Activated T-cell treated with anti-CD3 and anti-CD28 coated beads, Interleukin-2, amount 50 U/mL, for 24 hours (primary cell): ENCODE measurements at places on chromosomes 7 and 10.

GRCh38 chr10:14508725-14509124, 178.0 kb upstream of the FRMD4A start:
- no peak for DNase-seq

DNA sequence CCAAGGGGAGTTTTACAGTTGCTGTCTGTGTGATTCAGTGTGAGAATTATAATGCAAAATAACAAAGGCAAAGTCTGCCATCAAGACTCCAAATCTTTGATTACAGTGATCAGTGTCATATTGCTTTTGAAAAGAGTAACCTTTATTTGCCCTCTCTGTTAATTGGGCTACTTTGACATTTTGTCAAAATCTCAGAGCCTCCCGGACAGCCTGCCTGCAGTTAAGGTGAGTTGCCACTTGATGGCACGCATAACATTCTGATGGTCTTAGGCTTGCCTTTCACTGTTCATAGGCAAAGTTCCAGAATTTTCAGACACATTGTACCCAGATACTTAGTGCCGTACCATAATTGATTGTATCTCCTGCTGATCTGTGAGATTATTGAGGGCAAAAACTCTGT, 253.5 kb downstream of the ABCA13 start:
- DNase-seq = no peak

DNA sequence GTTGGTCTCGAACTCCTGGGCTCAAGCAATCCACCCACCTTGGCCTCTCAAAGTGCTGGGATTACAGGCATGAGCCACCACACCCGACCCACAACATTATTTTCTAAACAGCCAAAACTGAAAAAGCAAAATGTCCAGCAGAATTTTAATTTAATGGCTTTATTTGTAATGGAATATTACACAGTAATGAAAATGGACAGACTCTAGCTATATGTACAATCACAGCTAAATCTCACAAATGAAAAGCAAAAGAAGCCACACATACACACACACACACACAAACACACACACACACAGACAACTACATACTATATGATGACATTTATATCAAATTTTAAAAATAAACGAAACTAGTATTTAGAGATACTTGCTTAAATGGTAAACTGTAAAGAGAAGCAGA, 18.7 kb downstream of the ARHGAP19 start:
- DNase-seq = no peak

DNA sequence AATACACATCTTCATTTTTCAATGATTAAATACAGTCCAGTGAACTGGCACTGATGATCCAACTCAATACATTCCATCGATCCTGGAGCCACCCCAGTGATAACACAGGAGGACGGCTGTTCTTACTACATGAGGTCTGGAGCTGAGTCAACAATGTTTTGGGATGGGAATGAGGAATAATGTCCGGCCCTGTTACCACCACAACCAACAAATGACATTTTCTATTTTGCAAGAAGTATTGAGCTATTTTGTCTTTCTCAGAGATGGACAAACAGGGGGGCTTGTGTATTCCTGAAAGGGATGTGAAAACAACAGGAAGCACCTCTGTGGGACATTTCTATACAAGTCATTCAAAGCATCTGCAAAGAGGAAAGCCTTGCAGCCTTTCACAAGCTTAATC, 249.2 kb downstream of the PARD3 start:
- no peak for DNase-seq

DNA sequence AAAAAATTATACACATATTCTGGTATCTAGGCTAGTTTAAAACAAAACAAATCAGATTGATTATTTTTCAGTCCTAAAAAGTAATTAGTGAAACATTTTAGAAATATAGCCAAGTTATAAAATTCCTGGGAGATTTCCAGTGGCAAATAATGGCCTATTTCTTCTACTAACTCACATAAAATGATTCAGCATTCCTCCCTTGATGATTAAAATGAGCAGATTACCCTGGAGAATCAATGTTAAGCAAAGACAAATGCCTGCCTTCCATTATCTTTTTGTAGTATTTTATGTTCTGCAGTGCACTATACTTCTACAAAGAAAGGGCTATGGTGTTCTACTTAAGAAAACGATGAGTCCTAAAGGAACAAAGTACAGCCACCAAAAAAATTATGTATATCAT, 53.6 kb downstream of the PARD3 start:
- no peak for DNase-seq

DNA sequence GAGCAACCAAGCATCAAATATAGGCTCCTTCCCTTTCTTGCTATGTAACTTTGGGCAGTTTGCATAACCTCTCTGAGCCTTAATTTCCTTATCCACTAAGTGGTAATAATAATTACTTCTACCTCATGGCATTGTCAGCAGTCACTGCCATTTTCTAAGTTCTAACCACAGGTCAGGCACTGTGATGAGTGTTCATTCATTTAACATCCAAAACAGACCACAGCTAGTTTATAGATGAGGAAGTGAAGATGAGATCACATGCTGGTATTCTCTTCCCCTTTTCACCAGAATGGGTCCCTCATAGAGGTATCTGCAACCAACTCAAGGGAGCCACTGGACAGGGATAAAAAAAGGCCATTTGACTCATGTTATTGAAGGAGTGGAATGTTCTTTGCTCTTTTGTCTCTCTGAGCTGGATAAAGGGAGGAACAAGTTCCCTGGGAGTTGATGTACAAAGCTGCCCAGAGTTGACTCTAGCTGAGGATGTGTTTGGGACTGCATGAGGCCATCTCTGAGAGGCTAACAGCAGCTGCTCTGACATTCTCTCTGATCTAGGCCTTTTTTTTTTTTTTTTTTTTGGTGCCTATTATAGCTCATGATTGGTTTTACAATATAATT, 65.0 kb downstream of the DNAJC12 start:
- no peak for DNase-seq

- DNase-seq = no peak
Observed at GRCh38 chr10:18164748-18165361, 24.6 kb downstream of the CACNB2 start.

DNA sequence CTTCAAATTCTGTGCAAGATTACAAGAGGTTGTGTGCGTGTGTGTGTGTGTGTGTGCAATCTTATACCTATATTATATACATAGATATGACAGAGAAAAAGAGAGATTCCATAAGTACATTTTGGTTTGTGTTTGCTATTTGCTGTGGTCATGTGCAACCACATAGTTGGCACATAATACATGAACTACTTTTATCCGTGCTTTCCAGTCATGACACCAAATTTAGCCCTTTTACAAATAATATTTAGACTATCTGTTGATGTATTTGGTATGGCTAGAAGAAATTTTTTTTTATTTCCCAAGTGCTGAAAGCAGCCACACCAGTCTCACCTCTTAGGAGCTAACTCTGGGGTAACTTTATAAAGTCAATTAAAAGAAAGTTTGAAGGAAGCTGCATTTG, 63.5 kb upstream of the EGFR start:
- DNase-seq = no peak

- no peak for DNase-seq
Observed at GRCh38 chr10:48604039-48604990, 558 bp downstream of the ARHGAP22 start.

DNA sequence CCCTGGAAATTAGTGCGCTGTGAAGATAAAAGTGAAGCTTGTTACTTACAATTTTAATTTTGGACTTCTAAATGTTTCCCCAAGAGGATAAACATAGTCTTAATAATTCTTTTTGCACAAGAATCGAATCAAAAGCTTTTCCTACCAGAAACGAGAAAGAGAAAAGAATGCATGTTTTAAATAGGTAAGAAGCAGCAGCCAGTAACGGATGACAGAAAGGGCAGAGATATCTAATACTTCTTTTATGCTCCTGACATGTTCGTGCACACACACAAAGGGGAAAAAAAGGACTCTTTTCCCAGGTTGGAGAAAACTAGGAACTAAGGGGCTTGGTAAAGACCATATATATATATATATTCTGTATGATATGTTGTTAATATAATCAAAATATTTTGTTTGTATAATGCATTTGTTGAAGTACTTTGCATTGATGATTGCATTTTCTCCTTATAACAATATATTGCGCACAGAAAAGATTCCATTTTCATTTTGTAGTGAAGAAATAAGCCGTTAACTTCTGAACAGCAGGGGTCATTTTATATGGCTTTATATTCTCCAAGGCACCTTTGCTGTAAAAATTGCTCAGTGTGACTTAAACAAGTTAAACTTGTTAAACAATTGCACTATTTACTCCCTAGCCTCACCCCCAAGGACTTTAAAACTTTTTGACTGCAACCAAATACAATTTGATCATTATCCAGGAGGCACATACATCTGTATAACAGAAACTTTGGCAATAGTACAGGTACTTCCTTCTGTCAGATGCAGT, 2.2 kb downstream of the PRKAR2B start:
- no peak for DNase-seq

GRCh38 chr10:58359541-58359940, 24.7 kb downstream of the UBE2D1 start:
- DNase-seq = no peak

GRCh38 chr7:32941681-32942414, 15.4 kb upstream of the FKBP9 start:
- no peak for DNase-seq

DNA sequence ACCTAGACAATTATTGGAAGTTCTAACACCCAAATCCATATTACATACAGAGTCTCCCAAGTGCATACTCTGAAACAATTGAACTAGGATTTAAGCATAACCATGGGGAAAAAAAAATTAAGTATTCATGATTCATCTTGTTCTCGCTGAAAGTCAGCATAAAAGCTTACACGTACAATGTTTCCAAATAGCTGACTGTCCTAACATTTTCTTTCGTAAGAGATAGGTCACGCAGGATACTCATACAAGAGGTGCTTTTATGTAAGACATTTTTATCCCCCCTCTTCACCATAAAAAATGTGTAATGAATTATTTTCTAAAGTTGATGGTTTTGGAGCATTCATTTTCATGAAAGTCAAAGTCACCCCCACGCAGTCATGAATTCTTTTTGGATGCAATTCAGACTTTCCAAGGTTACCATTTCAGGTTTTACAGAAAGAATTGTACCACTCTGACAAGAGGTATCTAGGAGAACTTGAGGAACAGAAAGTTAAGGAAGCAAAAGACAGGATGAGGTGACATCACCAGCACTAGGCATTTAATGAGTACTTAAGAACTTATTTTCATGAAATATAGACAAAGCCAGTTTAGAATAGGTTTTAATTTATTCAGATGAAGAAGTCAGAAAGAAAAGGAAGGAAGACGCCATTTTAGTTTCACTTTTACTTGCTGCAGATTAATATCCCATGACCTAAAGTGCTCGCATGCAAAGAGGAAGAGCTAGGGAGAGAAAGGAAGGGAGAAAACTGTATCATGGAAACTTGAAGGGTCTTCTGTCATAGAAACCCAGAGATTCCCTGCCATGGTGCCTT, 55.8 kb downstream of the TMEM26 start:
- no peak for DNase-seq

- no peak for DNase-seq
Observed at GRCh38 chr10:67794909-67795460, 43.0 kb downstream of the DNAJC12 start.

- DNase-seq = peak; percentile 67
Observed at GRCh38 chr7:105675934-105676371, 94.7 kb upstream of the EFCAB10 start.

GRCh38 chr7:31744294-31744874, 57.4 kb downstream of the PPP1R17 start:
- no peak for DNase-seq

DNA sequence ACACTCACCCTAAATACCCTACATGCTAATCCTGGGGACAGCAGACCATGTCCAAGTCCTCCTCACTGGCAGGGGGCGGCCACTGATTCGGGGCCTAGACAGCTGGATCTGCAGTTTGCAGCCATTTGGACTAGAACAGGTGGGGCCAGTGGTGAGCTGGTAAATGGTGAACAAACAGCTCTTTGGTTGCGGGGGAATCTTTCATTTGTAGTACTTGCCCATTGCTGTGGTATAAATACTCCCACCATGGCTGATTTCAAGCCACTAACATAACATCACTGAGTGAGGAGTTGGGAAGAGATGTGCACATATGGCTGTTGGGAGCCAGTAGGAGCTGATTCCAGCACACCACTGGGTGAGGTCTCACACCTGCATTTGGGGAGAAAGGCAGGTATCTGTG, 13.5 kb downstream of the ZNF503 start:
- DNase-seq = no peak

- no peak for DNase-seq
Observed at GRCh38 chr7:99290980-99291607, 18.5 kb downstream of the MYH16 start.

DNA sequence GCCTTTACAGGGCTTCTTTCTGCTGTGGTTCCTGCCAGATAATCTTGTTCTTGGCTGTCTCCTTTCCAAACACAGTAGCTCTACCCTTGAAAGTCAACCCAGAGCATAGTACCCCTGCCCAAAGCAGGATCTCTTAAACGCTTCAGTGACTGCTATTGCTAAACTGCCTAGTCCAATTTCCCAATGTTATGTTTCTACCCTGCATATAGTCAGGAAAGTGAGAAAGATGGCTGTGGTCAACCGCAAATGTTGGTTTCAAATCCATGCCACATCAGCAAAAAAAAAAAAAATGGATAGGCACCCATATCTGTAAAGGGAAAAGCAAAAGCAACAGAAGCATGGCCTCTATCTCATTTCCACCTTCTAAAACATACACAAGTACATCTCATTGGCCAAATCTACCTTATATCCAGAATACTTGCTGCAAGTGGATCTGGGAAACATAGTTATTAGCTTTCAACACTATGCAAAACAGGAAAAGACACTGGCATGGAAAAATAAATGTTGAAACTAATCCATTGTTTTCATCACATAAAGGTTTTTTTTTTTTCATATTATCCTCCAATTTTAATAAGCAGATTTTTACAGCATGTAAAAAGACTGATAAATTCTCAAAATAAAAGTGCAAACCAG, 59.8 kb downstream of the DNAJC1 start:
- DNase-seq = no peak

GRCh38 chr10:110426294-110427181, 71.2 kb upstream of the DUSP5 start:
- DNase-seq = no peak

DNA sequence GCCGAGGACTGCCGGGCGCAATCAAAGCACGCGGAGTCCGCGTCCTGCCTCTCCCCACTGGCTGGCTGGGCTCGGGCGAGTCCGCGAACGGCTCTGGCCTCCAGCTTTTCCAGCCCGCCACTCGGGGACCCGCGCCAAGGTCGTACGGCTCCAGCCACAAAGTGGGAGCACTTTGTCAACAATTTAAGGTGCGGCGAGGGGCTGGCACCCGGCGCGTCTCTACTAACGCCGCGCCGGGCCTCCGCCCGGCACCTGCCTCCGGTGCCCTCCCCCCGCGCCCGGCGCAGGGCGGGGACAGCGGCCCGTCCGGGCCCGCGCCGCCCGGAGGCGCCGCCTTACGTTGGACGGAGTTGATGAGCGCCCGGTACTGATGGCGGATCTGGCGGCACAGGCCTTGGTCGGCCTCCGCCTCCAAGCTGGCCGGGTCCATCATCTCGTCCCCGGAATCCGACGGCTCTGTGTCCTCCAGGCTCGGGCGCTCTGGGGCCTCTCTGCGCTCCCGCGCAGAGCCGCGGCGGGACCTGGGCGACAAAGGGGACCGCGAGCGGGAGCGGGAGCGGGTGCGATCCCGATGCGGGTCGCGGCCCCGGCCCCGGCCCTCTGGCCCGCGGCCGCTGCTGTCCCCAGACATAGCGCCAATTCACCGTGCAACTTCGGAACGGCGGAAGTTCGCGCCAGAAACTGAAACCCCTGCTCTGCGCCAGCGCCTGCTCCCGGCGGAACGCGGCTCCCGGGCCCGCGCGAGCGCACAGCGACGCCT, at the start of gene NSMCE4A:
Gene NSMCE4A, minus strand, starts transcription at position 683 of the 760 bp plus-strand sequence. Its CDS starts 52 bp downstream, at position 631.
- peak; percentile 88 for DNase-seq
